Activated effector memory CD4-positive, alpha-beta T cell treated with Interleukin-2 at 50 U/mL for 16 hours (primary cell): ENCODE measurements at places on chromosomes 7 and 10.

DNA sequence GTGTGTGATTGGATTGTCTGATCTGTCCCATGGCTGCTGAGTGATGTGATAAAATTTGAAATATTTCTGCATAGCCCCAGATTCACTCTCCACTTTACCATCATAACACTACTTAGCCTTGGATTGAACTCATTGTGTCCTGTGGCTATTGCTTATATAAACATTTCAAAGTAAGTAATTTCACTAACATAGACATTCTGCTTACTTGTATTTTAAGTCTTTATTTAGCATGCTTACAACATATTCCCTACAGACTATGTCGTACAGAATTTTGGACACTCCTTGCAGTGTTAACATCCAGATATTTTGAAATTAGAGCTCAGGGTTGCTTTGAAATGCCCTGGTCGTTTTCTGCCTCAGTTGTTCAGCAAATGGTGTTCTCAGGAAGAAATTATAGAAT, 117.6 kb downstream of the LRRC4 start:
- DNase-seq = no peak

DNA sequence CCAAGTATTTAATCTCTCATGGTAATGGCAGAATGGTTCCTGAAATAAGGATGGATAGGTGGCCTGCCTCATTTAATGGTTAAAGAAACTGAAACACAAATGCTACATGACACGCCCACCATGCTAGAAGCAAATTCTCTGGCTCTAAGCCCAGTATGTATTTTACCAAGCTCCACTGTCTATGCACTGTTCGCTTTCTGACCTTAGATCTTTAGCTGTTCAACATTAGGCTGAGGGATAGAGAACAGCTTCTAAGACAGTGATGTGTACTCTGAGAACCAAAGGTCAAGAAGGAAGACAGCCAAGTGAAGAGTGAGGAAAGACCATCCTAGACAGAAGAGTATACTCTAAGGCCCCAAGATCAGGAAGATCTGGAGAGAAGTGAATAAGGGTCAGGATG, 26.6 kb downstream of the FAM3C start:
- DNase-seq = no peak

GRCh38 chr10:20034732-20035131, 218.5 kb downstream of the PLXDC2 start:
- DNase-seq = no peak

DNA sequence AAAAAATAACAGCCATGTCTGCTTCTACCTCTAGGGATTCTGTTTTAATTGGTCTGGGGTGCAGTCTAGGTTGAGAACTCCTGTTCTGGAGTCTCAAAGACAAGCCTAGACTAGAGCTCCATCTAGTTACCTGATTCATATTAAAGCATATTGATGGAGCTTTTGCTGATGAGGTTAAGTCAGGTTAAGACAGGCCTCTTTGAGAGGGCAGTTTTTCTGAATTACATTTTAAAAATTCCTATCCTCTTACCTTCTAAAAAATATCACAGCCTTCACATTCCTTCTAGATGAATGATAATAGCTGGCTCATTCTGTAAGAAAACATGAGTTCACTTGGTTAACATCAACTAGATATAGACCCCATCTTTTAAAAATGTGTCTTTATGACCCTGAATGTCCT, 28.9 kb downstream of the MGAM start:
- DNase-seq = no peak

DNA sequence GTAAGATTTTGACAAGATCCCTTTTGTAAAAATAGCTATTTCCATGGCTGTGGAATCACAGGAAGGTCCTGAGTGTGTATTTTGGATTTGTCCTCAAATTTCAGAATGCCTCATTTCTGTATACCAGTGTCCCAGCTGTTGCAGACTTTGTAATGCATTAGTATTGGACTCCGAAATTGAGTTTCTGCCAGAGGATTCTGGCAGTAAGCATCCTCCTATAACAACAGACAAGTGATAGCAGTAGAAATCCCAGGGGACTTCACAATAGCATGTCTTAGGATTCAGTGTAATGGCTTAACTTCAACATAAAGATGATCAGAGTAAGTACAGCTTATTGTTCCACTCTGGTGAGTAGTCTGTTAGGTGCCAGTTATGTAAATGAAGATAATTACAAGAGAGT, 104.6 kb downstream of the FOXP2 start:
- no peak for DNase-seq

- DNase-seq = no peak
These were observed 35.4 kb downstream of the UNC5B start for GRCh38 chr10:71247804-71248203.
